Psoas muscle (tissue), 8 donors: ENCODE measurements at places on chromosomes 11 and 22. TPM values are rescaled to one million over a fixed set of nuclear protein-coding genes. Genes with fewer than 3 reads are reported as not detected.

OR8H2 gene
- not detected for total RNA-seq

MLC1 gene
- not detected for total RNA-seq

TSPAN32 gene
- total RNA-seq, result not detected

INPP5J gene
- total RNA-seq, result 2.5 TPM

CCDC15 gene
- total RNA-seq, result 0.28 TPM

DNA sequence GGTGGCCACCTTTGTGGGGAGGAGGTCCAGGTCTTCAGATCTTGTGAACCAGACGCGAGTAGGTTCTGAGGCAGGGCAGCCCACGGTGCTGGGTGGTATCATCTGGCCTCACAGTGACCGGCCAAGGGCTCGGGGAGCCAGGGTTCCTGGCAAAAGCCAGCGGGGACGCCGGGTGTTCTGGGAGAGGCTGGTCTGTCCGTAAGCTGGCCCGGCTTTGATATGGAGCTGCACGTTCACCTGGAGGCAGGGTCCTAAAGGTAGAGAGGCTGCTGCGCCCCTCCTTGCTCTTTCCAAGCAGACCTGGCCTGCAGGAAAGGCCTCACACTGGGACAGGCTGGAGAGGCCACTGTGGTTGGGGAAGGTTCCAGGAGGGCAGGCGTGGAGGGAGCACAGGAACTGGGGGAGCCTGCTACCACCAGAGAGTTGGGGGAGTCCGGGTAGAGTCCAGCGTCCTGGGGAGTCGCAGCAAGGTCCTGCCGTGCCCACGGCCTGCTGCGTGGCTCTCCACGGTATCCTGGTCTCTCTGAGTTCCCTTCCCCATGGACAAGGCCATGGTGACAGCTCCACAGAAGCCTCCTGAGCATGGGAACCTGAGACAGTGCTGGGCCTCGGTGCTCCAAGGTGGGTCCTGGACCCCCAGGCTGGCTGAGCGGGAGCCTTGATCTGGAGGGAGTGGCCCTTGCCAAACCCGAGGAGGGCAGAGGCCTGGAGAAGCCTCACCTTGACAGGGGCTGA is 452.4 kb upstream of the B3GAT1 start:
- no peaks in the 10 kb centered on the region for H3K36me3 ChIP-seq
- DNase-seq, result no peak
- H3K27me3 ChIP-seq, result peaks cover 4% of the 10 kb centered on the region
- H3K27ac ChIP-seq, result no peak overlapping the region
- no peak overlapping the region for H3K4me3 ChIP-seq

DNA sequence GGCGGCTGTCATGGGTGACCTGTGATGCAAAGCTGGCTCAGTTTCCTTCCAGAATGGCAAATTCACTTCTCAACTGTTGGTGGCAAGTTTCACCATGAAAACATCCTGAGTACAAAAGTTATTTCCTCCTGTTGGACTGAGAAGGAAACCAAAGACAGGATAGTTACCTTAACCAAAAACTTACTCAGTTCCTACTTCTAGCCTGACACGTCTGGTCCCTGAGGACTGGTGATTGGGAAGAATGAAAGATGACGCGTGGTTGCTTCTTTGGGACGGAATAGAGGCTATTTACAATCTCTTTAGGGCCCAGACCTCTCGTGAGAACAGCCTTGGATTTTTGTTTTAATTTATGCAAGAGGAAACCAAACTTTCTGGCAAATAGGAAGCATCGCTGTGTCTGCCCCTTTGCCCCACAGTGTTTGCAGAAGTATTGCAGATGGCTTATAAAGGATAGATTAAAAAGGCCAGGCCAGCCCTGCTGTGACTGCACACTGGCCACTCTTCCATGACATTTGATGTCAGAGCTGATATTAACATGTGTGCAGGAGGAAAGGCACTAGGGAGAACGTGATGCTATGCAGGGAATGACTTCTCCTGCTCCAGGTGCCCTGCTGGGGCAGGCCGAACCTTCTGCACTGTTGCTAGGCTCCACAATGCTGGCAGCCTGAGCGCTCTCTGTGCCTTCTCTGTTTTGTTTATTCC is 7.6 kb downstream of the VPS26B start:
- no peak overlapping the region for H3K4me3 ChIP-seq
- peaks cover 40% of the 10 kb centered on the region for H3K36me3 ChIP-seq
- no peak for DNase-seq
- no peaks in the 10 kb centered on the region for H3K27me3 ChIP-seq
- H3K27ac ChIP-seq, result no peak overlapping the region
- peaks cover 3% of the 10 kb centered on the region for H3K4me1 ChIP-seq

DNA sequence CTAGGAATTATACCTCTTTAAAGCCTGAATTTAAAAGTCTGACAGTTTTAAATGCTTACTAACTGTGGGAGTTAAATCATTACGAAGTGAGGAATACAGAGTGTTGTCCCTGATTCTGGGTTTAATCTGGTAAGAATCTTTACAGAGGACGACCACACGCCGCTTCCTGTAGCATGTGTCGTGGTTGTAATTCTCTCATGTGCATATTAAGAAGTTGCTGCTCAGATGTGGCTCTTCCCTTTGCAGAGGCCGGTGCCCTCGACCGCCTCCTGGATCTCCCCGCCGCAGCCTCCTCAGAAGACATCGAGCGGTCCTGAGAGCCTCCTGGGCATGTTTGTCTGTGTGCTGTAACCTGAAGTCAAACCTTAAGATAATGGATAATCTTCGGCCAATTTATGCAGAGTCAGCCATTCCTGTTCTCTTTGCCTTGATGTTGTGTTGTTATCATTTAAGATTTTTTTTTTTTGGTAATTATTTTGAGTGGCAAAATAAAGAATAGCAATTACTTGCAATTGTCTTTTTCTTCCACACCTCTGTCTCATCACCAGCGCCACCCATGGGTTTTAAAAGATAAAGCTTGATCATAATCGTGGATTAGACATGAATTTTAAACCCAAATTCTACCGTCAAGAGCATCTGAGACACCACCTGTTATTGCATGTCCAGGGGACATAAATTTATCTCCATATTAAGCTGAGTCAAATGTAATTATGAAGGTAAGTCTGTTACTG is 6.5 kb downstream of the GAL start:
- peaks cover 5% of the 10 kb centered on the region for H3K27me3 ChIP-seq
- H3K4me1 ChIP-seq, result no peaks in the 10 kb centered on the region
- DNase-seq, result no peak
- H3K36me3 ChIP-seq, result no peaks in the 10 kb centered on the region
- H3K27ac ChIP-seq, result no peak overlapping the region

- H3K4me1 ChIP-seq, result peaks cover 3% of the 10 kb centered on the region
- peak overlapping the region; percentile 41 for H3K4me3 ChIP-seq
- peaks cover 8% of the 10 kb centered on the region for H3K27me3 ChIP-seq
- H3K36me3 ChIP-seq, result no peaks in the 10 kb centered on the region
These were observed 74.1 kb downstream of the CDKN1C start for GRCh38 chr11:2811206-2812091.

GRCh38 chr11:33933602-33934001 is 41.7 kb upstream of the LMO2 start:
- no peak overlapping the region for H3K27ac ChIP-seq
- H3K4me1 ChIP-seq, result peaks cover 9% of the 10 kb centered on the region
- no peaks in the 10 kb centered on the region for H3K27me3 ChIP-seq
- no peak for DNase-seq

- no peak overlapping the region for H3K27ac ChIP-seq
- no peak overlapping the region for H3K4me3 ChIP-seq
- no peak for DNase-seq
- no peaks in the 10 kb centered on the region for H3K27me3 ChIP-seq
- peaks cover 19% of the 10 kb centered on the region for H3K4me1 ChIP-seq
These were observed 225.1 kb upstream of the PITPNB start for GRCh38 chr22:28143961-28144745.

GRCh38 chr11:10322830-10323792 is 18.2 kb downstream of the ADM start:
- H3K27ac ChIP-seq, result peak overlapping the region; percentile 56
- H3K4me1 ChIP-seq, result peaks cover 22% of the 10 kb centered on the region
- H3K36me3 ChIP-seq, result no peaks in the 10 kb centered on the region
- H3K27me3 ChIP-seq, result no peaks in the 10 kb centered on the region
- no peak overlapping the region for H3K4me3 ChIP-seq

- H3K27ac ChIP-seq, result no peak overlapping the region
- no peaks in the 10 kb centered on the region for H3K27me3 ChIP-seq
- no peak for DNase-seq
- H3K4me3 ChIP-seq, result no peak overlapping the region
These were observed 3.9 kb downstream of the CD3D start for GRCh38 chr11:118338637-118339061.

- H3K4me3 ChIP-seq, result peak overlapping the region; percentile 63
- no peaks in the 10 kb centered on the region for H3K27me3 ChIP-seq
- peak; percentile 50 for DNase-seq
- H3K36me3 ChIP-seq, result no peaks in the 10 kb centered on the region
- peaks cover 25% of the 10 kb centered on the region for H3K4me1 ChIP-seq
- peak overlapping the region; percentile 86 for H3K27ac ChIP-seq
These were observed 24.5 kb downstream of the DUSP8 start for GRCh38 chr11:1547467-1548098.

DNA sequence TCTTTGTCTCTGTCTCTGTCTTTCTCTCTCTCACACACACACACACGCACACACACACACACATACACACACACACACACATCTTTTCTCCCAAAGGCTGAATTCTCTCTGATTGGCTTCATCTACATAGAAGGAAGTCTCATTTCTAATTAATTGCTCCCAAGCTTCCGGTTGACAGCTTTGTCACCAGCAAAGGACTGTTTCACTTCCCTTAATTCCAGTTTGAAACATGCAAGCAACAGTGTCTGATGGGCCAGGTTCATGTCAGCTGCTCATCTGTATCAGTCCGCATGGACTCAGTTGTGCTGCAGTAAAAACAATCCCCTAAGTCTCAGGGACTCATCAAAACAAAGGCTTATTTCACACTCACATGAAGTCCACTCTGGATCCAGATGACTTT is 16.2 kb upstream of the PVALB start:
- H3K4me1 ChIP-seq, result no peaks in the 10 kb centered on the region
- no peaks in the 10 kb centered on the region for H3K36me3 ChIP-seq
- no peak for DNase-seq
- H3K27ac ChIP-seq, result no peak overlapping the region
- no peak overlapping the region for H3K4me3 ChIP-seq
- peaks cover 9% of the 10 kb centered on the region for H3K27me3 ChIP-seq

DNA sequence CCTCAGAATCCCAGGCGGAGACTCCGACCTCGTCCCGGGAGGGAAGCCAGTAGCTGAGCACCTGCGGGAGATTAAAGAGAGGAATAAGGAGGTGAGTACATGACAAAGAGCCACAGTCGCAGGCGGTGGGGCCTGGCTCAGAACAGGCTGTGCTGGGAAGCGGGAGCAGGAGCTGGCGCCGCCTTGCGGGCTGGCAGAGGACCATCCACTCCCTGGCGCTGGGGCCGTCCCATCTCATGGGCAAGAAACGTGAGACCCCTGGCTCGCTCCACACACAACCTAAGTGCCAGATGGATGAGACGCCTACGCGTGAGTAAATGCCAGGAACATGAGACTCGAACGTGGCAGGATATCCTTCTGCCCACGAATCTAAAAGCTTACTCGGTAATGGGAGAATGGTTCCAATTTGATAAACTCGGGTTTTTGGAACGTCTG is 6.3 kb downstream of the CEND1 start:
- peak overlapping the region; percentile 2 for H3K4me3 ChIP-seq
- peak; percentile 87 for DNase-seq
- H3K27ac ChIP-seq, result peak overlapping the region; percentile 74
- no peaks in the 10 kb centered on the region for H3K36me3 ChIP-seq

DNA sequence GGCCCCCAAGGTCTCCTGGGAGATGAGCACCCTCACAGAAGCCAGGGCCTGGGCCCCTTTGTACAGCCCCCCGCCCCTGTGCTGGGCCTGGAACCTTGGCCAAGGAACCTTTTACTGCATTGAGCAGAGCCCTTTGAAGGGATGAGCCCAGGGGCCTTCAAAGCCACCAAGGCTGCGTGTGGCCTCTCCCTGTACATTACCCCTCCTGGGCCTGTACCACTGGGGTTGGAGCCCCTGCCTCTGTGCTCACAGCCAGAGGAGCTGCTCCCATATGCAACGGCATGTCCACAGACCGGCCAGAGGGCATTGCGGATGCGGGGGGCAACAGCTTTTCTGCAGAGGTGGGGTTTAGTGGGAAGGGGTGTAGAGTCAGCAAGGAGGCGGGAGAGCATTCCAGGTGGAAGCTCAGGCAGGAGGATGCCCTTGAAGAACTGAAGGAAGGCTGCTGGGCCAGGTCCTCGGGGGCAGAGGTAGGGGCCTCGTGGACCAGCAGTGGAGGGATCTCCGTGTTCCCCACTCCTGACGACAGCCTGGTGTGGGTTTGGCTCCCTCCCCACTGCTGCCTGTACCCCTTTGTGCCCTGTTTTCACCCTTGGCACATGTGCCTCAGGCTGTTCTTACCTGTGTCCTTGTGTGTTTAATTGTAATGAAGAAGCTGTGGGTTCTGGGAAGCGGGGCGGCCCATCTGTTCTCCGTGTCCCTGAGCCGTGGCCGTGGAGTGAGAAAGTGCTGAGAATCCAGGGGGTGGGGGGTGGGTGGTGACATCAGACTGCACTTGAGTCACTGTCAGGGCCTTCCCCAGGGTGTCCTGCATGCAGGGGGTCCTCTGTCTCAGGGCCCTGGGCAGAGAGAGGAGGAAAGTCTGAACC is 46.9 kb downstream of the ARHGAP8 start:
- DNase-seq, result no peak
- H3K27me3 ChIP-seq, result peaks cover 27% of the 10 kb centered on the region
- H3K4me1 ChIP-seq, result no peaks in the 10 kb centered on the region
- H3K27ac ChIP-seq, result no peak overlapping the region
- no peak overlapping the region for H3K4me3 ChIP-seq

- no peaks in the 10 kb centered on the region for H3K36me3 ChIP-seq
- no peak overlapping the region for H3K27ac ChIP-seq
- no peak for DNase-seq
- H3K27me3 ChIP-seq, result peaks cover 12% of the 10 kb centered on the region
These were observed 20.1 kb upstream of the EIF3D start for GRCh38 chr22:36549033-36549432.

GRCh38 chr11:117020869-117021564 is 77.2 kb downstream of the SIK3 start:
- no peaks in the 10 kb centered on the region for H3K27me3 ChIP-seq
- no peak overlapping the region for H3K27ac ChIP-seq
- no peak for DNase-seq
- H3K4me1 ChIP-seq, result peaks cover 17% of the 10 kb centered on the region

DNA sequence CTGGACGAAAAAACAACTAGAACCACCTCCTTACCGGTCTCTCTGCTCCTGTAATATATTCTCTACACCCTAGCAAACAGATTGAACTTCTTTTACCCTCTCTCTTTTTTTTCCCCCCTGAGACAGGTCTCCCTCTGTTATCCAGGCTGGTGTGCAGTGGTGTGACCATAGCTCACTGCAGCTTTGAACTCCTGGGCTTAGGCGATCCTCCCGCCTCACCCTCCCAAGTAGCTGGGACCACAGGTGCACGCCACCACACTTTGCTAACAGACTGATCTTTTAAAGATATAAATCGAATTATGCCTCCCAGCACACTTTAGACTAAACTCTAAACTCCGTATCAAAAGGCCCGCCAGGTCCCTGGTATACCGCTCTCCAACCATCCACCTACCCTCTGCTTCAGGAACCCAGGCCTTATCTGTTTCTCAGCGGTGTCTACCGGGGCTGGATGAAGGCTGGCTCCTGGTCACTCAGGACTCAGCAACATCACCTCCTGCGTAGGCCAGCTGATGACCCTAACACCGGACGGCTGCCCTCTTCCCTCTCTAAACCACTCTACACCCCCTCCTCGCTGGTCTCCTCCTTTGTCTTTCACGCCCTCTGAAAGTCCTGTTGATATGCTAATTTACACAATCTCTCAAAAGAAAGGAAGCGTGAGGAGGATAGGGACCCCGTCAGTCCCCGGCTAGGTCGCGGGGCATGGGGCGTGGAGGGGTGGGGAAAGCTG is 745 bp downstream of the C22orf39 start:
- DNase-seq, result no peak
- peak overlapping the region; percentile 98 for H3K27ac ChIP-seq
- peaks cover 2% of the 10 kb centered on the region for H3K36me3 ChIP-seq
